Karpas-422 (cell line): ENCODE measurements at places on chromosomes 5 and 9.

GRCh38 chr5:53335115-53335514 is 145.3 kb upstream of the FST start:
- no peak for DNase-seq

DNA sequence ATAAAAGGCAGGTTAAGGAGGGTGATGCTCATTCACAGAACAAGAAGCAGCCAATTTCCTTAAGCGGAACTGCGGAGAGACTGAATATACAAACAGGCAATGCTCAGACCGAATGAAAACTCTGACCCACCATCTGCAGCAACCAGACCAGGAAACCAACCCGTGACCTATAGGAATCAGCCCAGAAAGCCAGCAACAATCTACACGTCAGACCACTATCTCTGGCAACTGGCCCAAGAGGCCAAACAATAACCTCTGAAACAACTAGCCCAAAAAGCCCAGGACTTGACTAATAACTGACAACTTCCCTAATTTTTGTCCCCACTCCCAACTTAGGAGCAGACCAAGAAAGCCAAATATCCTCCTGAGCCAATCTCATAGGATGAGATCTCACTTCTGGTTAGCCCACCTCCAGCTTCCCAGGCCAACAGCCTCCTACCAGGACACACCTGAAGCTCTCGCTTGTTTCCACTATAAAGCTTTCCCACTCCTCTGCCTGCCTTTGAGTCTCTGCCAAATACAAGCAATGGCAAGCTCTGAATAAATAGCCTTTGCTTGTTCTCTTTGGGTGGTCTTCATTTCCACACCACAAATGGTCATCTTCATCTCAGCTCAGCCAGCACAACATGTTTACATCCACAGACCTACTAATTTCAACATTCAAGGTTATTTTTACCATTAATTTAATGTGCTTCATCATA is 168.5 kb downstream of the HSD17B3 start:
- no peak for DNase-seq

- no peak for DNase-seq
Observed at GRCh38 chr5:153153086-153153485, 337.4 kb upstream of the GRIA1 start.

GRCh38 chr9:105413525-105413924 is 34.3 kb upstream of the FSD1L start:
- DNase-seq, result no peak

GRCh38 chr5:159605585-159605984 is 275.3 kb upstream of the IL12B start:
- no peak for DNase-seq

DNA sequence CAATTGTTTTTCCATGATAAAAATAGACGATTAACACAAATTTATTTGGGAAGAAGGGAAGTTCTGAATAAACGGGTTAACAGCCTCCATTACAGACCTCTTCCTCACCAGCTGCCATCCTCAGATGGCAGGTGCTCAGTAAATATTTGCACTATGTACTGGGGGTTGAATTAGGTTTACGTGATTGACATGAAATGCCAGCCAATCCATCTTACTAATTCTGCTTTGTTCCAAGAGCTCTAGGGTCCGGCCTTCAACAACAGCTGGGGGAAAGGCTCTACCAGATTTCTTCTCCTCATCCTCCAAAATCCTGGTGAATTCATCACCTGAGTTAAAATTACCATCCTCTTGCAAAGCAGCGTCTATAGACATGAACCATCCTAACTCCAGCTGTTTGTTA is 104.6 kb downstream of the MTX3 start:
- DNase-seq, result no peak

DNA sequence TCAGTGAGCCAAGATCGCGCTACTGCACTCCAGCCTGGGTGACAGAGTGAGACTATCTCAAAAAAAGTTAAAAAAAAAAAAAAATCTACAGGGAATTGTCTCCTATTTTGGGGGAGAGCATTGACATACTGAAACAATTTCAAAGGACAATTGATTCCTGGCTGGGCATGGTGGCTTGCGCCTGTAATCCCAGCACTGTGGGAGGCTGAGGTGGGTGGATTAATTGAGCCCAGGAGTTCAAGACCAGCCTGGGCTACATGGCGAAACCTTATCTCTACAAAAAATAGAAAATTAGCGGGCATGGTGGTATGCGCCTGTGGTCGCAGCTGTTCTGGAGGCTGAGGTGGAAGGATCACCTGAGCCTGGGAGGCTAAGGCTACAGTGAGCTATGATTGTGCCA is 30.6 kb downstream of the GPR107 start:
- no peak for DNase-seq

- DNase-seq, result no peak
Observed at GRCh38 chr5:87136733-87137132, 130.9 kb upstream of the RASA1 start.

- DNase-seq, result no peak
Observed at GRCh38 chr9:16103620-16104397, 551.0 kb downstream of the CCDC171 start.

- DNase-seq, result no peak
Observed at GRCh38 chr9:130780865-130781504, 54.1 kb upstream of the ABL1 start.

DNA sequence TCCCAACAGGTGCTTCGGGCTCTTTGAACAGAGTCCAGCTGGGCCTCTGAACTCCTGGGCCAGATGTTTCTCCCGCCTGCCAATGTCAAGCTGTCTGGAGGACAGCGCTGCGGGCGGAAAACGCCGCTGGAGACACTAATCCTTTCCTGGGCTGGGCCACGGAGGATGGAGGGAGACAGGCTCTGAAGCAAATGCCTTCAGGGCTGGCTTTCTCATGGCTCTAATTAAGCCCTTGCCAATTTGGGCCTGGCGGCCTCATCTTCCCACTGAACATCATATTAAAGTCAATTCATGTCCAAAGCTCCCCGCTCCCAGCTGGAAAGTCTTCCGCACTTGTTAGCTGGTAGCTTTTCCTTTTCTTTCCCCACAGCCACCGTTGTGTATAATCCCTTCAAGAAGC is 72.7 kb downstream of the NTNG2 start:
- no peak for DNase-seq

DNA sequence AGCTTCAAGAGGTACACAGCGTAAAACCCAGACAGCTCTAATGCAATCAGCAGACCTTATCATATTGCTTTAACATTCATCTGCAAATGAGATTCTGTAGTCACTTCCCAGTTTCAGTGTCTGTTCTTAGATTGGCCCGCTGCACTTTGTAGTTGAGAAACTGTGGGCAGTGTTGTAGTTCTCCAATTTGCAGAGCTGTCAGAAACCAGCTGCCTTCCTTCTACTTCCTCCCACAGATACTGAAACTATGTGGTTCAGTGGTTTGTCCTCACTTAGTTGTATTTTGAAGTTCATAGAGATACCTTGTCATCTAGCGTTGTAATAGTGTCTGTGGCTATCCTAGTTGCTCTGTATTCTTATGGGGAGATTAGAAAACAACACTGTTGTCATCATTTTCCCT is 39.6 kb upstream of the TRIM36 start:
- DNase-seq, result peak; percentile 95

DNA sequence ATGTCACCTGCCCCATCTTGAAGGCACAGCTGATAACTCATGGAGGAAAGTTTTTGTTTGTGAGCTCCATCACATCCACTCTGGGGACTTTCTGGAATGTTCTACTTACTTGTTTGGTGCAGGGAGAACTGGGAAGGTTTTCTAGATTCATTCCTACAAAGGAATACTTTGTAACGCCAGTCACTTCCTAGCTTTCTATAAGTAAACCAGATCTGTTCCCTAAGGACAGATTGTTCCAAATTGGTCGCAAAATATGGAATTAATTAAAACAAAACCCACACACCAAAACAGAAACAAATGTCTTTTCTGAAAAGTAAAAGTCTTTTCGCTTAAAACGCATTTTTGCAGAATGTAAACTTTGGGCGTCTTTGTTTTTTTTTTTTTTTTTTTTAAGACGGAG is 167.6 kb downstream of the PDZD2 start:
- no peak for DNase-seq

GRCh38 chr5:27009540-27009915 is 28.9 kb downstream of the CDH9 start:
- DNase-seq, result no peak

DNA sequence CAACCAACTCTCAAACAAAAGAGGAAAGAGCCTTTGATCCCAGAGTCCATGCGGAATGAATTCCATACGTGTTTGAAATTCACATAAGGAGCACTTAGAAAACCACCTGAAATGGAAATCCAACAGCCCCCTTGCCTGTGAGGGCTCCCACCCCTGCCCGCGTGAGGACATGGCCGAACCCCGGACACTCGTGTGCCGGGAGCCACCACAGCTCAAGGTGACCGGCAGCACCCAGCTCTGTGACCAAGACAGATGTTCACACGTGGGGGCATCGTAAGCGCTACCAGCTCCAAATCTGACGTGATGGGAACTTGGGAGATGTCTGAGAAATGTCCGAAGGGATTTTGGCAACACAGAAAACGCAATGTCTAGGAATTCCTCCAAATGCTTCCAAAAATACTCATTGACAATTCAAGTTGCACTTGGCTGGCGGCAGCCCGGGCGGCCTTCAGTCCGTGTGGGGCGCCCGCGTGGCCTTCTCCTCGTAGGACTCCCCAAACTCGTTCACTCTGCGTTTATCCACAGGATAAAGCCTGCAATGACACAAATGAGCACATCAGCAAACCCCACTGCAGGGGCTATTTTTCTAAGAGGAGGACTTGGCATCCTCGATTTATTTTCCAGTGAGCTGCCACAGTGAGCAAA is 23.2 kb upstream of the TERT start:
- no peak for DNase-seq

- no peak for DNase-seq
Observed at GRCh38 chr5:103374473-103374963, 116.0 kb downstream of the MACIR start.

DNA sequence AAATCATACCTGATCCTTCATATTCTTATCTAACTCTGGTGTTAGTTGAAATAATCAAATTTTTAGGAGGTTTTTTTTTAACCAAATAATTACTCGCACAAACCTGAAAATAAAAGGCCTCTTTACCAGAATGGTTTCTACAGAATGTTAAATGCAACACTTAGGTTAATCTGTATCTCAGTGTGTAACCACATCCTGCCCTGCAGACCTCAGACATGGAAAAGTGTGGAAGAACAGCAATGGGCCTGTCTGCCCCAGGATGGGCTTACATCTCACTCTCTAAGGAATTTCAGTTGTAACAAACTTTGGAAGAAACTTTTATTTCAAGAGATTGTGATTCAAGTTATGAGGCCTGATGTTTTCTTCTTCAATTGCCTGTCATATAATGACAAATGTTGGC is 32.5 kb upstream of the MIER3 start:
- DNase-seq, result no peak

DNA sequence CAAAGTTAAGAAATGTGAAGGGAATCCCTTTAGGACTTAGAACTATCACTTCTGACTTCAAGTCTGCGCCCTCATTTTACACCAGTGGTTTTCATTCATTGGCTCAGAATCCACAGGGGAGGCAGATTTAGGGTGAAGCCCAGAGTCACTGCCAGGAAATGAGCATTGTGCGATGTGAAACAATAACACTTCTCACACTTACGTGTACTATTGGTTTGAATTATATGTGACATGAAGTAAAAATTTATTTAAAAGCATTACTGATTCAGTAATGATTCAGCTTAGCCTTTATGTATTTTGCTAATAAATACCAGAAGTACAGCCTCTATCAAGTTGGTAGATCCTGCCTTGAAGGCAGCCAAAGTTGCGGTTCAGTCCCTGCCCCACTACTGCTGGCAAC is 98.6 kb downstream of the PAM start:
- no peak for DNase-seq

DNA sequence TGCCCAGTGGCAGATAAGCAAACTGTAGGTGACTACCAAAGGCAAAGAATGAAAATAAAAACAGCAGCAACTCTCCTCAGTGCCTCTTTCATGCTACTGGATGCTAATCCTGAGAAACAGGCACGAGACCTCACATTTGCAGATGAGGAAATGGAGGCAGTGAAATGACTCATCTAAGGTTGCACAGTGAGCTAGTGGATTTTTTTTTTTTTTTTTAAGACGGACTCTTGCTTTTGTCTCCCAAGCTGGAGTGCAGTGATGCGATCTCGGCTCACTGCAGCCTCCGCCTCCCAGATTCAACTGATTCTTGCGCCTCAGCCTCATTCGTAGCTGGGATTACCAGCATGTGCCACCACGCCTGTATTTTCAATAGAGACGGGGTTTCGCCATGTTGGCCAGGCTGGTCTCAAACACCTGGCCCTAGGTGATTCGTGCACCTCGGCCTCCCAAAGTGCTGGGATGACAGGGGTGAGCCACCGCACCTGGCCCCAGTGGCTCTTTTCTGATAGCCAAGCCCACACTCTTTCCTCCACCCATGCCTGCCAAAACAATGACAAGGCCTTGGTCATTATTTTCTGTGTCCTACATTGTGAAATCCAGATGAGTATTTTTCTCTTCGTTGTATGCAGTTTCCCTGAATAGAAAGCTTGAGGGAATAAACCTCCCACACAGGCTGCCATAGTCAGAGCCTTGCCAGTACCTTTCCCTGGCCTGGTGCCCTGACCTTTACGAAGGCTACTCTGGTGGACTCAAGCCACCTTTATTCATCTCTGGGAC is 19.2 kb downstream of the DOCK2 start:
- DNase-seq, result no peak

DNA sequence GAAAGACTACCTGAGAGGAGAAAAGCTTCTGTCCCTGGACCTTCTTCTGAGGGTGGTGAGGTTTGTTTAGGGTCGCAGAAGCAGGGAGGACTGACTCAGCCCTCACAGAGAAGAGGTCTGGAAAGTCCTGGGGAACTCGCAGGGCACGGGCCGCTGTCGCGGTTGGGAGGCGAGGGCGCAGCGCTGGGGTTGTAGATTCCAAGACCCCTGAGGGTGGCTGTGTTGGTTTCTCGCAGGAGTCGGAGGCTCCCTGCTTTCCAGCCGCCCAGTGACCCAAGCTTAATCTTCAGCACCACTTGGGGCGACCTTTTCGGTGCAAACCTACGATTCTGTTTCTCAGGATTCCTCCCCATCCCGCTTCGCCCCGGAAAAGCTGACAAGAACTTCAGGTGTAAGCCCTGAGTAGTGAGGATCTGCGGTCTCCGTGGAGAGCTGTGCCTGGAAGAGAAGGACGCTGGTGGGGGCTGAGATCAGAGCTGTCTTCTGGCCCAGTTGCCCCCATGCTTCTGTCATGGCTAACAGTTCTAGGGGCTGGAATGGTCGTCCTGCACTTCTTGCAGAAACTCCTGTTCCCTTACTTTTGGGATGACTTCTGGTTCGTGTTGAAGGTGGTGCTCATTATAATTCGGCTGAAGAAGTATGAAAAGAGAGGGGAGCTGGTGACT is 482 bp downstream of the SLC27A6 start:
- no peak for DNase-seq

DNA sequence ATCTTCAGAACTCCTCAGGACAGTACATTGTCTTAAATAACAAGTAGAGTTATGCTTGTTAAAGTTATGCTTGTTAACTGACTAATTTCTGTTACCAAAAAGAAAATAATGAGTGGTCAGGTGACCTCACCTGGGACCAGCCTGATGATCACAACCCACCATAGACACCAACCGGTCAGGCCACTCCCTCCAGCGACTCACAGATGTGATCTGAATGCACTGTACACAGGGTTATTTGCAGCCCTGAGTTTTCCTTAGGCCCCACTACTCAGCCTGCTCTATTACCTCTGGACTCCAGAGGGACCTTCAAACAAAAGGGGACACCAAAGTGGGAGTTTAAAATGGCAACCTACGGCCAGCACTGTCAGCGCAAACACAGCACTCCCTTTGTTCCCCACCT is 55.3 kb downstream of the ARSB start:
- DNase-seq, result no peak
